NCI-H748 treated with DMSO at 0.1 percent for 48 hours (cell line): ENCODE measurements at places on chromosomes 2 and 18.

DNA sequence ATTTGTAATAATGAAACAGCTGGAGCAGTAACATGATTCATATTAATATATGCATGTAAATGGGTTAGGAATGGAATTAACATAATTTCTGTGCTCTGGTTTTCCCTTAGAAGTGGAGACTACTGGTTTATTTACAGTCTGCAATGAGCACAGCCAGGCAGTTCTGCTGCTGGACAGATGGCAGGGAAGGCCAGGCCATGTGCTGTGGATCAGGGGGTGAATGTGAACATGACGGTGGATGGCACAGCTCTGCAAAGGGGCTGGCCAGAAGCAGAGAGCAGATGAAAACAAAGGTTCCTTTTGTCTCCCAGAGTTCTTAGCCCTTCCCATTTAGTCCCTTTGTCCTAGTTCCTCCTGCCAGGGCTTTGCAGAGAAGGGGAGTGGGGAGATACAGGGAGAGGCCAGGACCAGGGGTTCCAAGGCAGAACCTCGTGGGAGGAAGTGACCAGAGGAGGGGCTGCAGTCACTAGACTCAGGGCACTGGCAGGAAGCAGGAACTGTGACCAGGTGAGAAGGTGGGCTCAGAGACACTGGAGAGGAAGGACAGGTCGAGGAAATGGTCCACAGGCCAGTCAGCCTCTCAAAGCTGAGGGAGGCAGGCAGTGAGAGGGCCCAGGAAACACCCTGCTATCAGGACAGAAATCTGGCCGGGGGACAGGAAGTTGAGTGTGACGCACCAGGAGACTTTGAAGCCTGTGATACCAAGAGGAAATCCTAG lies 112.9 kb upstream of the ATP8B1 start:
- peak; percentile 72 for DNase-seq

- DNase-seq: peak; percentile 44
Measured at GRCh38 chr2:67476809-67477790, 80.0 kb downstream of the ETAA1 start.

DNA sequence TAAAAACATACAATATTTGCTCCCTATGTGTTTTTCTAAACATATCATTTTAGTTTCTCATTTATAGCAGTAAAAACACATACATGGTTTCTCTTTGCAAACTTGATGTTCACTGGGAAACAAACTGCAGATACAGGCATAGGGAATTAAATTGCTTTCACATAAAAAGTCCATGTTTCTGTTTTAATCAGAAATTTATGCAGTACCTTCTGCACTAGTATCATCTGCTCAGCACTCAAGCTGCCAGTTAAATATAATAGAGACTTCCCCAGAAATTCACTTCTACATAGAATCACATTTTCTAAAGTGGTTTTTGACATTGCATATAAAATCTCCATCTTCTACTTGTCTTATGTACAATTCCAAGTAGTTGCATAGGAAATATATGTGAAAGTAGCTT lies 1107.3 kb upstream of the NRXN1 start:
- DNase-seq: no peak

- no peak for DNase-seq
Measured at GRCh38 chr2:128410758-128411215, 92.1 kb upstream of the HS6ST1 start.

- DNase-seq: no peak
Measured at GRCh38 chr2:20153131-20153851, 71.6 kb downstream of the SDC1 start.

GRCh38 chr2:48569433-48569832 lies 39.5 kb downstream of the STON1 start:
- no peak for DNase-seq

- no peak for DNase-seq
Measured at GRCh38 chr2:10964052-10964790, 52.5 kb downstream of the KCNF1 start.

- peak; percentile 42 for DNase-seq
Measured at GRCh38 chr18:39799006-39799405, 2156.0 kb upstream of the PIK3C3 start.

DNA sequence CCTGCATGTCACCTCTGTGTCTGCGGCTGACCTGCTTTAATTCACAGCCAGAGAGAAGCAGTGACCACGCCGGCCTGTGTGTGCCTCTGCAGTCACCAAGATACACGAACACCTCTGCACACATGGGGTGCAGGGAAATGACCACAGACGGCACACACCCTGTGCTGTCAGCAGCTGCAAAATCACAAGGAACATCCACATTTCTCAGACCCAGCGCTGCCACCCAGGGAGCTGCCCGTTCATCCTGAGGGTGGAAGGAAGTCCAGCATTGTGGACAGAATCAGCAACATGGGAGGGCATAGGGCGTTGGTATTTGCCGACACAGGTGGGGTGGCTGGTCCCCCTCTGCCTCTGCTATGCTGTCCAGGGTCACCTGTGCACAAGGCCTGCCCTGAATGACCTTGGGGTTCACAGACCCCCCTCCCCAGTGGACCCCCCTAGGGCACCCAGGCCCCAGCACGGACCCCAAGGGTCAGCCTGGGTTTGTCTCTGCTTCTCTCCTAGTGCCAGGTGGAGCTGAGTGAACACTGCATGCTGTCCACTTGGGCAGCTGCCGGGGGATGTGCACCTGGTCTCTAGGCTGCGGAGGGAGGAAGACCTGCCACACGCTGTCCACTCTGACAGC lies 107.4 kb downstream of the PXDN start:
- no peak for DNase-seq

DNA sequence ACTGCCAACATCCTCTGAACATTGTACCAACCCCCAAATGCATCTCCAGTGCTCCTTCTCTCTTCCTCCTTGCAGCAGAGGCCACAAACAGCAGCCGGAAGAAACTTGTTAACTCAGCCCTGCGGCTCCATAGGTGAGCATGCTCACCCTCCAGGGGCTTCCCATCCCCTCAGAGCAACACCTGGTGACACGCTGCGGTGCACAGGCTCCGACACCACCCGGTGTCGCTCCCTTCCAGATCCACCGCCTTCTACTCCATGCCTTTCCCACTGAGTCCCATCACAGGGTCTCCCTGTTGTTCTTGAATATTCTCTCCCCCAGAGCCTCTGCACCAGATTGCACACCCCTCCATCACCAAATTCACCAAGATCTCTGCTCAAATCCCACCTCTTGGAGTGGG lies 171.5 kb upstream of the FHL2 start:
- DNase-seq: no peak

DNA sequence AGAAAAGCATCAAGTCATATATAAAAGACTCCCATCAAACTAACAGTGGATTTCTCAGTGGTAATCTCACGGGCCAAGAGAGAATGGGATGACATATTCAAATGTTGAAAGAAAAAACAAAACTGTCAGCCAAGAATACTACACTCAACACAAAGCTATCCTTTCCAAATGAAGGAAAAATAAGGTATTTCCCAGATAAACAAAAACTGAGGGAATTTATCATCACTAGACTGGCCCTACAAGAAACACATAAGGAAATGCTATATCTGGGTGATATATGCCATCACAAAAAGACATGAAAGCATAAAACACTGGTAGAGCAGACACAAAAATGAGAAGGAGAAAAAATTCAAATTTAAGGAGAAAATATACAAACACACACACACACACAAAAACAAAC lies 118.6 kb downstream of the ACVR1 start:
- no peak for DNase-seq

- no peak for DNase-seq
Measured at GRCh38 chr2:234457421-234457820, 39.5 kb downstream of the ARL4C start.

- DNase-seq: no peak
Measured at GRCh38 chr2:133139847-133140533, 428.3 kb downstream of the NCKAP5 start.

GRCh38 chr2:30223413-30223874 lies 7.9 kb upstream of the LBH start:
- DNase-seq: no peak

GRCh38 chr18:58943896-58944295 lies 79.2 kb downstream of the ZNF532 start:
- no peak for DNase-seq

DNA sequence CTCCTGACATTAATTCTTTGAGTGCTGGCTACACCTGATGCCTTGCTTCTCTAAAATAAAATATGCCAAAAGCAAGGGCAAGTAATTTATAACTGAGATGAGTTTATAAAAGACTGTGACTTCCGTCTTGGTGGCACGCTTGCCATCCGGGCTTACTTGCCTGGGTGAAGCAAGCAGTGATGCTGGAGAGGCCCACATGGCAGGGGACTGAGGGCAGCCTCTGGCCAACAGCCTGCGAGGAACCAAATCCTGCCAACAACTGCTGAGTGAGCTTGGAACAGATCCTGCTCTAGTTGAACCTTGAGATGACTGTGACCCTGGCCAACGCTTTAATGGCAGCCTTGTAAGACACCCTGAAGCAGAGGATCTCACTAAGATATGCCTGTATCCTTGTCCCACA lies 96.1 kb upstream of the CAPN13 start:
- no peak for DNase-seq

DNA sequence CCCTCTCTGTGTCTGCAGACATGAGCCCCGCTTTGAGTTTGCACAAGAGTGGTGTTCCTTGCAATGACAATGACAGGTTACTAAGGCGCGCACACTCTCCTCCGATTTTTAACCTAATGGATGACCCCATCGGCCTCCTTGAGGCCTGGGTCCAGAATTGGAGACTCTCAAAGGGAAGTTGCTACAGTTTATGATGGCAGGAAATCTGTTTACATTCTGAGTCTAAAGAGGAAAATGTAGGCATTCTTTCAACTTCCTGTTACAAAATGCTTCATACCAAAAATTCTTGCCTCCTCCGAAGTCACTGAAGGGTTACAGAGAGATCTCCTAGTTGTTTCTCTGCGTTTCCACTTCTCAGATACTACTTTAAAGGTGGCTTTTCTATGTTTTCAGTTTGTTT lies 225.3 kb upstream of the AGAP1 start:
- DNase-seq: no peak
